ENCODE measurements at places on chromosomes 11 and 22.

DNA sequence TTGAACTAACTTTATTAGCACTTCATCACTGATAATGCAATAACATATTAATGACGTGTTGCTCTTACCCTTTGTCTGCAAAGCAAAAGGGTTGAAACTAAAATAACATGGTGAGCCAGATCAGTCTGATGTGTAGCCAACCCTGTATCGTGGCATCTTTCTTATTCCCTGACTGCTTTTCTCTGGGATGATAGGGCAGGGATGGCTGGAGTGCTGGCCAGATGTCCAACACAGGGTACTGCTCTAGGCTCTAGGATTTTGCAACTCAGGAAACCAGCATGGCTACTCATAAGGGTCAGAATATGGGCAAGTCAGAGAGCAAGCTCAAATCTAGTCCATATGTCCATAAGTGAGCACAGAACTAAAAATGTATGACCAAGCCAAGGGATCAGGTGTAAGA, 129.1 kb downstream of the SLC17A6 start:
- DNase-seq, result peak; percentile 0

DNA sequence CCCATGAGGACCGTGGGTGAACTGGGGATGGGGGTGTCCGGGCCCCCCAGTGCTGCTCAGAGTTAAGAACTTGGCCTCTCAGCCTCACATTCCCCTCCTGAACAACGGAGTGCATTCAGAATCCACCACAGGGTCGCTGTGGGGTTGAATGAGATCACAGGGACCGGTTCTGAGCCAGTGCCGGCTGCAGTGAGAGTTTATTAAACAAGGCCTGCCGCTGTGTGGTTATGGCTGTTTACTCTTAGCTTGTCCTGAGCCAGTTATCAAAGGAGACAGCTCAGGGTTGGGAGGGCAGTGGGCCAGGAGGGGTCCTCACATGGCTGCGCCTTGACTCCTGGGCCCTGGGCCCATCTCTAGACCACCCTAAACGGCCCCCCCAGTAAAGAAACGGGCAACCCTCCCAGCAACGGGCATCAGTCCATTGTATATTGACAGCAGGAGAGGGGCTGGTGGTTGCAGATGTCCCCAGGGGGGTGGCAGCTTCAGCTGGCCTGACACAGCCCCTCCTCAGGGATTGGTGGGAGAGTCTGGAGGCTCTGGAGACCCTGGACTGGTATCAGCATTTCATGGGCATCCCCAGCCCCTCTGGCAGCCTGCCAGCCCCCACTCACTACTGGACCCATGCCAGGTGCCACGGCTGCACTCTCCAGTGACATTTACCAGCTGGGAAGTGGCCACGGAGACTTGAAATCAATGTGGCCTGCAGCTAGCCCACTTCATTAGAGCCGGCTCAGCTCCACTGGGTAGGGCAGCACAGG, 15.1 kb upstream of the CABP7 start:
- peak; percentile 75 for DNase-seq

GRCh38 chr11:44651535-44652155, 75.1 kb upstream of the TSPAN18 start:
- DNase-seq, result no peak

GRCh38 chr11:371051-371450, 1.8 kb downstream of the B4GALNT4 start:
- DNase-seq, result no peak

DNA sequence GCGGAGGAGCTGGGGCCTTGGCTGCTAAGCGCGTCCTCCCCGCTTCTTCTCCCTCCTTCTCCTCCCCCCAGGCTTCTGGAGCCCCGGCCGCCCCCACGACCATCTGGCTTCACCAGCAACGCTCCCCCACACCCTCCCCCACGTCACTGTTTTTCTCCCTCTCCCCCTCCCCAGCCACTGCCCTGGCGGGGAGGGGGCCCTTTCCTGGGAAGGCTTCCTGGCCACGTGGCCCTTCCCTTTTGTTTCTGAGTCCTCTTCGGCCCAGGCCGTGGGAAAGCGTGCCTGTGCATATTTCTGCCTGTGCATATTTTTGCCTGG, 27.7 kb downstream of the RTN4R start:
- no peak for DNase-seq

GRCh38 chr11:65503949-65504673, 5.3 kb downstream of the MALAT1 start:
- peak; percentile 24 for DNase-seq

- DNase-seq, result no peak
Measured at GRCh38 chr11:14444441-14445189, 55.0 kb downstream of the COPB1 start.

DNA sequence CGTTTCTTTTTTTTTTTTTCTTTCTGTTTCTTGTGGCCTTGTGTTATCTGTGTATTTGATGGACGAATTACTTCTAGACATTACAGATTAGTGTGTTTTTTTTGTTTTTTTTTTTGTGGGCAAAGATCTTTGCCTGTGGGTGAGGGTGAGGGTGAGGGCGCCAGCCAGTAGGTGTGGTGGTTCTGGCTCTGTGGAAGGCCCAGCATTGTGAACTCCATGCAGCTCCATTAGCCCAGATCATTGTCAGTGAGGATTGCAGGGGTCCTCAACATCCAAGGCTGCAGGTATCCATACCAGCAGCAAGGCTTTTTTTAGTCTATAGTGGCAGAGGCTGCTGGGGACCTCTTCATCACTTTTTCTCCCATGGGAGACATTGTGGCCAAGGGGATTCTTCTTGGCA, 13.7 kb downstream of the BIRC2 start:
- no peak for DNase-seq

DNA sequence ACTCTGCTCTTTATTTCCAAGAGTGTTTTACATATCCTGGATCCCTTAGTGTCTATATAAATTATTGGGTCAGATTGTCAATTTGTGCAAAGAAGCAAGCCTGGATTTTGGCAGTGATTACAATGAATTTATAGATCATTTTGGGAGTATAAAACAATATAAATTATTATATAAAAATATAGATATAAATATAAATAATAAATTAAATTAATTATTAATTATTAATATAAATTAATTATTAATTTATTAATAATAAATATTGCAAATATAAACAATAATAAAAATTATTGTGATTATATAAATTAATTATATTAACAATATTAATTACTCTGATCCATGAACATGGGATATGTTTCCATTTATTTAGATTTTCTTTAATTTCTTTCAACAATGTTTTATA, 32.5 kb downstream of the RTL6 start:
- no peak for DNase-seq

- DNase-seq, result no peak
Measured at GRCh38 chr11:91608677-91609076, 615.9 kb upstream of the FAT3 start.

- DNase-seq, result no peak
Measured at GRCh38 chr11:120899720-120900119, 124.2 kb upstream of the TBCEL start.

- no peak for DNase-seq
Measured at GRCh38 chr22:42586381-42586780, 28.3 kb downstream of the POLDIP3 start.

- DNase-seq, result peak; percentile 67
Measured at GRCh38 chr22:44337678-44338004, 24.9 kb upstream of the SHISAL1 start.

DNA sequence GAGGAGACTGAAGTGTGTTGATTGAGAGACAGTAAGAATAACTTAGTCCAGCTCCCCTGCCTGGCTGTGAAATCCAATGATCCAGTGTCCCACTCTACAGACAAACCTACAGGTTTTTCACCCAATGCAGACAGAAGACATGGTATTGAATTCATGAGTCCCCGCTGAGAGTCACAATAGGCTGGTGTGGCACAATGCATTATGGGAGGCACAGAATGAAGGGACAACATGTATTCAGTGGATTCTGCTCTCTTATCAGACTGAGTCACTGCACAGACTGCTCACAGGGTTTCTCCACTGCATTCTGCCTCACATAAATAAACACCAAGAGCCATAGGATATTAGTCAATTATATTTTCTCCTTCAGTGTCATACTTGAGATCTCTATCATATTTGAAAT, 55.2 kb upstream of the TOP3B start:
- peak; percentile 24 for DNase-seq

- DNase-seq, result no peak
Measured at GRCh38 chr11:69512136-69512535, 30.7 kb downstream of the LINC01488 start.

DNA sequence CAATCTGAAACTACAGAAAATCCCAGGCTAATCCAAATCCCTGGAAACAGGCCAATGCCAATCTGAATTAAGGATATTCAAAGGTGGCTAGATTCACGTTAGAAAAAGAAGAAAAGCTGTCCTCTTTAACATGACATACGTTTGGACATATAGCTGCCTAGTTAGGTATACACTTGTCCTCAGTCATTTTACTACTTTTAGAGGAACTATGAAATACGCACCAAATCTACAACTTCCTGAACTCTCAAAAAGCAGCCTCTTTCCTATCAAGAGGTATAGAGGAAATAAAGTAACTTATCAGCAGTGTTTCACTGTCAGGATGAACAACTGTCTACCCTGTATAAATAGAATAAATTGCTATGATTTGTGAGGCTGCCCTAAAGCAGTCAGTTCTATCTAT, 24.0 kb downstream of the KMT5B start:
- DNase-seq, result no peak

DNA sequence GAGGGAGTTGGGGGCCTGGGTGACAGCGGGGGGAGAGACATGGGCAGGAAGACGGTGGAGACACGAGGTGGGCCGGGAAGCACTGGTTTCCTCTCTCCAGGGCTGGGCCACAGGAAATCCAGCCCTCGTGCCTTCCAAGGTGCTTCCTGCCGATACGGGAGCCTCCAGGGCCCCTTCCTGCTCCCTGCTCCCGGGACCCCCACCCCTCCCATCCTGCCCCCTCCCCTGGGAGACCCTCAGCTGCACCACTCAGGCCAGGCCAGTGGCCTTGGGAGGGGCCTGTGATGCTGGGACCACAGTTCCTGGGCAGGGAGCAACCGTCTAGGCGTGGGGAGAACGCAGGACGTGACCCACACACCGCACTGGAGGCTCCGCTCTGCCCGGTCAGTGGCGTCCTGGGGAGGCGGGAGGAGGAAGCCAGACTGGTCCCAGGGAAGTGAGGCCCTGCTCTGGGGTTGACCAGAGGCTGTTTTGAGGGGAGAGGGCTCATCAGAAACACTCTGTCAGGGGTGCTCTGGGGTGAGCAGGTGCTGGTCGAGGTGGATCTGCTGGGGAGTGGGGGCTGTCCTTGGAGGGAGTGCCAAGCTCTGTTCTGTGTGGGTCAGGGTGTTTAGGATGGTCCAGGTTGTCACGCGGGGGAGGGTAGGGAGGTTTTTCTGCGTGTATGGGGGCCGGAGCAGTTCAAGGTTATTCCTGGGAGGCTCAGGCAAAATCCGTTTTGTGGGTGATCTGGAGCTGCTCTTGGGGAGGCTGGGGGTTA, at the start of gene SHANK3:
Gene SHANK3 (plus strand): TSS at position 353 of the 760 bp plus-strand sequence.
- no peak for DNase-seq

- no peak for DNase-seq
Measured at GRCh38 chr11:117997406-117997805, 11.2 kb downstream of the IL10RA start.

DNA sequence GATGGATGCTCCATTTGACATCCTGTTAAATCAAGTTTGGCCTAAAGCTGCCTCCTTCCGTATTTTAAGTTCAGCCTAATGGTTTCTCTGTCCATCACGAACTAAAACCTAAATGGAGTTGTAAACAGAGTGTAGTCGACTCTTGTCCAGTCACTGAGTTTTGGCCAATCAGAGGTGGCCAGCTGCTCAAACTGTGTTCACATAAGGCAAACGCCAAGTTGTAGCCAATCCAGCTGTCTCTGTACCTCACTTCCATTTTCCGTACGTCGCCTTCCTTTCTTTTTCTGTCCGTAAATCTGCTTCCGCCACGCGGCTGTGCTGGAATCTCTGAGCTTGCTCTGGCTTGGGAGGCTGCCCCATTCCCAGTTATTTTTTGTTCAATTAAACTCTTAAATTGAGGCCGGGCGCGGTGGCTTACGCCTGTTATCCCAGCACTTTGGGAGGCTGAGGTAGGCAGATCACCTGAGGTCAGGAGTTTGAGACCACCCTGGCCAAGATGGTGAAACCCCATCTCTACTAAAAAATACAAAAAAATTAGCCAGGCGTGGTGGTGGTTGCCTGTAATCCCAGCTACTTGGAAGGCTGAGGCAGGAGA, 20.7 kb upstream of the CARS1 start:
- no peak for DNase-seq

DNA sequence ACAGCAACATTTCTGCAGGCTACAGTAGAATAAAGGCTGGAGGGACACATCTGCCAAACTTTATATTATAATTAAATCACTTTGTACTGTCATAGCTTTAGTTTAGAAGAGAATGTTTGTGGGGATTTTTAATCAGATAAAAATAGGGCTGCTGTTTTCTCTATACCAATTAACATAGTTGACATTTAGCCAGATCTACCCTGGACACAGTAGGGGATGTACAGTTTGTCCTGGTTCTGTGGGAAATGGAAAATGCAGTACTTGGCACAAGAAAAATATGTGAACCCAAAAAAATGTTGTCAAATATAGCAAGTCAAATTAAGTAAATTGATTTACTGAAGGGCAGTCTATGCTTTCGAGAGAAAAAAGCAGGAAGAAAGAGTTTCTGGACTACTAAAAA, 20.8 kb upstream of the PICALM start:
- no peak for DNase-seq

DNA sequence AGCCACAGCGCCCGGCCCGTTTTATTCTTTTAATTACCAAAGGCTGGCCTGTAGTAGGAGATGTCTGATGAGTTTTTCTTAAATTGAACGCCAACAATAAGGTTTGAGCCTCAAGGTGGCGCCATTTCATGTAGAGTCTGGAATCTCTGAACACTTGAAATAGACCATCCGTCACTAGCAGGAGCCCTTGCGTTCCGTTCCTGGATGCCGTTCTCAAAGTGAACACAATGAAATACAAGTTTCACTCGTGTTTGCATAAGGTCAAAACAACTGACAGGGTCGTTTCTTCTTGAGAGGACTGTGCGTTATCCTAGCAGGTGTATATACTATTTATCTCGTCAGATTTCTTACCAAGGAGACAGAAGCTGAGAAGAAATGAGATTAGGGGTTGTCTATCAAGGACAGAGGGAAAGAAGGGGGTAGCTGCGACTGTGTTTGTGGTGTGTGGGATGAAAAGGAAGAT, 18.7 kb upstream of the SCGB1D1 start:
- DNase-seq, result peak; percentile 86

DNA sequence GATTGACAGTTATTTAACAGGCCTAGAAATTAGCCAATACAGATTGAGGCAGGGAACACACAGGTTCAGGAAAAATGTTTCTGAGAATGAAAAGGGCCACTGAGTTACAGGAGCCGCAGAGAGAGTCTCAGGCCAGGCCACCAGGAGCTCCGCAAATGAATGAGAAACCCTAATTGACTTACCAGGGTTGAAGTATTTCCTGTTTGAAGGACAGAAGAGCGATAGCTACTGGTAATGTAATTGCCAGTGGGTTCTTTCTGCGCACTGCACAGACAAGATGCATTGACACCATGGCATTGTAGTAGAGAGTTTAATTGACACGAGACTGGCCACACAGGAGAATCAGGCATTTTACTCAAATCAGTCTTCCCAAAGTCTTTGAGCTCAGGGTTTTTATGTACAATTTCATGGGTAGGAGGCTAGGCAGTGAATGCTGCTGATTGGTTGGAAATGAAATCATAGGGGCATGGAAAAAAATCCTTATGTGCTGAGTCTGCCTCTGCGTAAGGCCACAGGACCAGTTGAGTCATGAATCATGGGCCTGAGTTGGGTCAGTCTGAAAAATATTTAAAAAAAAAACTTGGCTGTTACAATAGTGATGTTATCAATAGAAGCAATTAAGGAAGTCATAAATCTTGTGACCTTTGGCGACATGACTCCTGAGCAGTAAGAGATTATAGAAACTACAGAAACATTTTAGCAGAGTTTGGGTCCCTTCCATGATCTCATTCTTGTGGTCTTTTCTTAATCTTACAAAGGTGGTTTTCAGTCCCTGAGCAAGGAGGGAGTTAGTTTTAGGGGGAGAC, 203.8 kb downstream of the CASP12 start:
- DNase-seq, result peak; percentile 57

All from foreskin fibroblast (primary cell).